ENCODE measurements at places on chromosomes 12 and 14.

- DNase-seq, result no peak
These were observed 67.9 kb downstream of the TMEM30B start for GRCh38 chr14:61213191-61213621.

DNA sequence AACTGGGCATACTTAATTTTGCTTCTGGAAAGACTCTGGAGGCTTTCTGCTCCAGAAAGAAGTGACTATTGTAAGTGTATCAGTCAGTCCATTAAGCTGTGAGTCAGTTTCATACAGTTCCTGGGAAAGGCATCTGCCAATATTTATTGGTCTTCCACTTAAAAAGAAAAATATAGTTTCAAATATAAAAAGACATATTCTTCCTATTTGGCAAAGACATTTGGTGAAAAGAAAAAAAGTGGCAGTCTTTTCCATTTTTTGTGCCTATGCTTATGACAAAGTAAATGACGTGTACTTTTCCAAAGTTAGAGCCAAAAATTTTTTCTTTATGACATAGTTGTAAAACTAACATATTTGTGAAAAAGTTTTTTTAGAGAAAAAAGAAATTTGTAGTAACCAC lies 12.3 kb downstream of the TMEM30B start:
- DNase-seq, result no peak

GRCh38 chr12:29402437-29402836 lies 21.5 kb upstream of the ERGIC2 start:
- no peak for DNase-seq

DNA sequence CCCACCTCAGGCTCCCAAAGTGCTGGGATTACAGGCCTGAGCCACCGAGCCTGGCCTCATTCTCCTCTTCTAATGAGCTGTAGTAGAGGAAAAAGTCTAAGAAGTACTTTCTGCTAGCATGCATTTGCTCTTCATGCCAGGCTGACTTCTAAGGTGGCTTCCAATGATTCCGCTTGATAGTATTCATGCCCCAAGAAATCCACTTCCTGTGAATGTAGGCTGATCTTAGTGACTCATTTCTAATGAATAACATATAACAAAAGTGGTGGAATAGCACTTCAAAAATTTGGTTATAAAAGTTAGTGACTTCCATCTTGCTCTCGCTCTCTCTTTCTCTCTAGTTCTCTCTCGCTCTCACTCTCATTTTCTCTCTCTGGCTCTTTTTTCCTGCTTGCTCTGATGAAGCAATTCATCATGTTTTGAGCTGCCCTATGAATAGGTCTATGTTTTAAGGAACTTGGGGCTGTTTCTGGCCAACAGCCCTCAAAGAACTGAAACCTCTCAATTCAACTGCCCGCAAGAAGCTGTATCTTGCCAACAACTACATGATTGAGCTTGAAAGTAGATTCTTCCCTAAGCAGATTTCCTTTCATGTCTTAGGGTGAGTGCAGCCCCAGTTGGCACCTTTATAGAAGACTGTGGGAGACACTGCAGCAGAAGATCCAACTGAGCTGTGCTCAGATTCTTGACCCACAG lies 282.9 kb downstream of the RMST start:
- no peak for DNase-seq

GRCh38 chr14:49769171-49769570 lies 1.2 kb downstream of the KLHDC2 start:
- no peak for DNase-seq

DNA sequence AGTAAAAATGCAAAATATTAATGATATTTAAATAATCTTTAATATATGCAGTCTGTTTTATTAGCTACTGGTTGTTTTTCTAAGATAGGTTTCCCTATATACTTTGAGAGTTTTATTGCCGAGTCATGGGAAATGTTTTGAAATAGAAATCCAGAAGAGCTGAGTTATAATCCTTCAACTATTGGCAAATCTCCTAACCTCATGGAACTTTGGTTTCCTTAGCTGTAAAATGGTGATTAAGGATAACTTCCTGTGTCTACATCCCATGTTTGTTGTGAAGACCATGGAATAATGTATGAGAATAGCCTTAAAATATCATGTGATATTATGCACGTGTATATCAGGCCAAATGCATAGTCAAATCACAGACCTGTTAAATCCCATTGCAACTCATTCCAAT lies 51.0 kb downstream of the UNC79 start:
- no peak for DNase-seq

DNA sequence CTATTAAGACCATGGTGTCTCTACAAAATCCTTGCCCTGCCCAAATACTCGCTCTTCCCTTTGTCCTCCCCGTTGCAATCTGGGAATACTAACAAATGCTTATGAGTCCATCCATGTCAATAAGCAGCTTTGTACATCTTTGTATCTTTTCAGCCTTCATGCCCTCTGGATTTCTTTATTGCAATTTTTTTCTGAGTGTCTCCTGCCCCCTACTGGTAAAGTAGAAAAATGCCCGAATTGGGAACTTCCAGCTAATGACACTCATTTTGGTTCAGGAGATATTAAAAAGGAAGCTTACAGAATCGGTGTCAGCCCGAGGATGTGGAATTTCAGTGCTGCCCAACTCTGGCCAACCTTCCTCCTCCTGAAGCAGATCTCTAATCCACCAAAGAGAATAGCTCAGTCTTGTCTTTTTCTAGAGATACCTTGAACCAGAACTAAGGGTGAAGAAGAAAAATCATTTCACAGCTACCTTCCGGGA lies 46.0 kb downstream of the SH2B3 start:
- DNase-seq, result peak; percentile 47

GRCh38 chr14:52333823-52334657 lies 19.9 kb downstream of the PTGER2 start:
- no peak for DNase-seq
